Breast epithelium (tissue), 4 donors: ENCODE measurements at places on chromosomes 2 and 18.

DNA sequence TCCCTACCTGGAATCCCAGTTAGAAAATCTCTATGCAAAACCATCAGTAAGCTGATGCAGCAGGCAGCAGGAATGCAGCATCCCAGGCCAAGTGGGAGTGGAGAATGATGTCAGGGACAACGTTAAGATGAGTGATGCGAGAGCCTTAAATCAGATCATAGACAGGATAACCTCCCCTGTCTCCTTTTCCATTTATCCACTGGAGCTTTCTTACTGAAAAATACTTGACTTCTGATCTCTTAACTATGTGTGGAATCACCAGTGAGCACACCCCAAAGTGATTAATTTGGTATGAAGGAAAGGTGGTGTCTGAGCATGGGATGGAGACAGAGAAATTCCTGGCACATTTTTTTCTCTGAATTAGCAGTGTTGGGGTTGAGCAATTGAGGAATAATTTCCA lies 98.0 kb downstream of the RND3 start:
- no peak overlapping the region for H3K27ac ChIP-seq
- no peak for DNase-seq
- no peaks in the 10 kb centered on the region for H3K4me1 ChIP-seq
- no peaks in the 10 kb centered on the region for H3K36me3 ChIP-seq
- no peak overlapping the region for H3K4me3 ChIP-seq

DNA sequence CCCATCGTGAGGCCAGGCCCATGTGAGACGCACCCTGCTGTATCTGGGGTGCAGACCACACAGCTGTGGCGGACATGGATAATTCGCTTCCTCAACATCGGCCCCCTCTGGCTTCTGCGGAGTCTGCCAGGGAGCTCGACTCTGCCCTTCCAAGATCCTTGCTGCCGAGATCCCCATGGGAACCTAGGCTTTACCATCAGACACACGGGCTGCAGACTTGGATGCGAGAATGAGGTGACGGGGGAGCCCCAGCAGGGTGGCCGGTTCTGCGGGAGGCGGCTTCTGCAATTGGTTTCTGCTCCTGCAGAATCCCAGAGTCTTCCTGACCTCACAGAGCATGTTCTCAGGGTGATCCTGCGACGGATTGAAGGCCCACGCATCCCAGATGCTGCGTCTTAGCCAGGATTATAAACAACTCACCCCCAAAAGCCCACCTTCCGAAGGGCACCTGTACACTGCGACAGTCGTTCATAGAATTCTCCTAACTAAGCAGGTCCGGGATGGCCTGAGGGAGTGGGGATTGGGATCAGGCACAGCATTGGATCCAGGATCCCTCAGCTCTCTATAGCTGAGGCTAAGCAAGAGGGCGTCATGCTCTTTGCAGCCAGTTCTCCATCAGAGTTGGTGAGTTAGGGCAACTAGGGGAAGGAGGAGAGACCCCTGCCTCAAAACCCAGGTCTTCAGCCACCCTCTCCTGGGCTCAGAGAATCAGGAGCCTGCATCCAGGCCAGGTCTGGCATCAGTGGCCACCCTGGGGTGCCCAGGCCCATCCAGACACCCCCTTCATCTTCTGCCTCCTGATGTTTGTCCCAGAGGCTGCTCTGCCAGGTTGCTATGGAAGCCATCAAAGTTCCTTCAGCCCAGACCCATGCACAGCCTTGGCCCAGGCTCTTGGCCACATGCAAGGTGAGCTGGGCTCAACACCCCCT lies 74.7 kb upstream of the SNTG2 start:
- no peak overlapping the region for H3K4me3 ChIP-seq
- DNase-seq, result peak; percentile 42
- no peaks in the 10 kb centered on the region for H3K4me1 ChIP-seq

GRCh38 chr18:50194631-50195532 lies at the start of gene MYO5B:
Gene MYO5B, minus strand, starts transcription at chr18:50195147. Its CDS starts 354 bp downstream, at chr18:50194793.
- peak; percentile 73 for DNase-seq
- H3K4me1 ChIP-seq, result no peaks in the 10 kb centered on the region
- peaks cover 3% of the 10 kb centered on the region for H3K27me3 ChIP-seq

GRCh38 chr2:6342273-6342920 lies 523.3 kb downstream of the CMPK2 start:
- H3K36me3 ChIP-seq, result no peaks in the 10 kb centered on the region
- no peak overlapping the region for H3K4me3 ChIP-seq
- H3K27me3 ChIP-seq, result no peaks in the 10 kb centered on the region
- no peaks in the 10 kb centered on the region for H3K4me1 ChIP-seq
- H3K27ac ChIP-seq, result no peak overlapping the region

DNA sequence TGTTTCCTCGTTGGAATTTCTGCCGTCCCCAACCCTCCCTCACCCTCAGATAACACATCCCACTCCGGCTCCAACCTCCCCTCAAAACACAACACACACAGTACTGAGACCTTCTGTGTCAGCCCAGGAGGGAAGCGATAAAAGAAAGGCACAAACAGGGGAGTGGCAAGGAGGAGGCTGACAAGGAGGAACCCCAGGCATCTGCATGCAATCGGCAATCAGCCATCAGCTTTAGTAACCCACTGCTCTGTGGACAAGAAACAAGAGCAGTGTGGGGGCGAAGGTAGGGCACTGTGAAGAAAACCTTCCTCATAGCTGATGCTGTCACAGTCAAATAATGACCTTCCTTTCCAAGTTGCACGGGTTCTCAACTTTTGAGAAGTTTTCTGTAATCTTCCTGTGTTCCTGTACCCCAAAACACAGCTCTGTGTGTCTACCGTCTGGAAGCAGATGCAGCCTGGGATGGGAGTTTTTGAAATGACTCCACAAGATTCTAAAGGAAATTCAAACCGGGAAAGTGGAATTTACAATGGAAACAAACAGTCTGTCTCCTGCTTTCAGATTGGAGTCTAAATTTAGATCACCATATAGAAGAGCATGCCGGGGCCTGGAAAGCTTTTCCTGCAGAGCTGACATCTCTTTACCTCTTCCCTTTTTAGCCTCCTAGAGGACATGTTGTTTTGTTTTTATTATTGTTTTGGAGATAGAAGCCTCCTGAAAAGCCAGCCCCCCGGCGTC lies 16.4 kb upstream of the LPIN2 start:
- no peaks in the 10 kb centered on the region for H3K27me3 ChIP-seq
- no peaks in the 10 kb centered on the region for H3K4me1 ChIP-seq
- peak overlapping the region; percentile 25 for H3K27ac ChIP-seq
- no peak for DNase-seq
- H3K36me3 ChIP-seq, result no peaks in the 10 kb centered on the region
- H3K4me3 ChIP-seq, result no peak overlapping the region

- DNase-seq, result no peak
- no peaks in the 10 kb centered on the region for H3K36me3 ChIP-seq
- no peak overlapping the region for H3K4me3 ChIP-seq
- H3K27ac ChIP-seq, result no peak overlapping the region
- H3K4me1 ChIP-seq, result no peaks in the 10 kb centered on the region
These were observed 51.3 kb upstream of the ZNF397 start for GRCh38 chr18:35189510-35189909.

GRCh38 chr2:24785671-24786321 lies 7.4 kb downstream of the PTRHD1 start:
- no peaks in the 10 kb centered on the region for H3K4me1 ChIP-seq
- H3K36me3 ChIP-seq, result no peaks in the 10 kb centered on the region
- DNase-seq, result no peak
- no peaks in the 10 kb centered on the region for H3K27me3 ChIP-seq
- H3K4me3 ChIP-seq, result no peak overlapping the region

DNA sequence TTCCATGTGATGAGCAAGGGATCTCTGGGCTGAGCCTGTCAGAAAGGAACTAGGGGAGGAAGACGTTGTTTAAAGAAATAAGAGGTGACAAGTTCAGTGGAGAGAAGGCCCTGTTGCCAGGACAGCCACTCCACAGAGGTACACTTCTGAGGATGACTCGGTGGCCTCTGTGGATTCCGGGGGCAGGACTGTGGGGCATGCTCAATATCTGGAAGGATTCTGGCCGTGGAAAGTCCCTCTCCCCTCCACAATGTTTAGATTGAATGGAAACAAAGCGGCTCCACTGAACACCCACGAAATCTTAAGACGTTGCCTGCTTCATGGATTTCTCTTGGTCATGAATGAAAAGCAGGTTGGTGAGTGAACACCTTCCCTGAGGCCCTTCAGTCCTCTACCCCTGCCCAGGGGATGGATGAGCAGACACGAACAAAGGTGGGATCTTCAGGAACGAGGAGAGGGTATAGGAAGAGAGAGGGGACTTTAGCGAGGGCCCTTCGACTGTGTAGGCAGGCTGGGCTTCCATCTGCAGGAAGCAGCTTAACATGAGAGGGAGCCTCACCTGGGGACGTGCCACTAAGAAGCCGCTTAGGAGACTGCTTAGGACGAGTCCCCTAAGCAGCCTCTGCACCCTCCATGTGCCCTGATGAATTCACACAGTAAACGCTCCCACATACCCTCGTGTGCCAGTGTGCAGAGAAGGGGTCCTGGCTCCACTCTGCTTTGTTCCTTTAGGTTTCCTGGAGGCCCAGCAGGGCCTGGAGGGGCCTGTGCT lies 1.9 kb downstream of the NTSR2 start:
- H3K4me3 ChIP-seq, result no peak overlapping the region
- H3K36me3 ChIP-seq, result no peaks in the 10 kb centered on the region
- no peaks in the 10 kb centered on the region for H3K4me1 ChIP-seq
- no peak for DNase-seq
- peaks cover 3% of the 10 kb centered on the region for H3K27me3 ChIP-seq
